T-helper 9 cell (primary cell): ENCODE measurements at places on chromosomes 1 and 21.

GRCh38 chr1:9115351-9116205 lies 13.3 kb downstream of the GPR157 start:
- DNase-seq = no peak

- DNase-seq = no peak
Measured at GRCh38 chr1:22711591-22712501, 1.2 kb downstream of the EPHB2 start.

DNA sequence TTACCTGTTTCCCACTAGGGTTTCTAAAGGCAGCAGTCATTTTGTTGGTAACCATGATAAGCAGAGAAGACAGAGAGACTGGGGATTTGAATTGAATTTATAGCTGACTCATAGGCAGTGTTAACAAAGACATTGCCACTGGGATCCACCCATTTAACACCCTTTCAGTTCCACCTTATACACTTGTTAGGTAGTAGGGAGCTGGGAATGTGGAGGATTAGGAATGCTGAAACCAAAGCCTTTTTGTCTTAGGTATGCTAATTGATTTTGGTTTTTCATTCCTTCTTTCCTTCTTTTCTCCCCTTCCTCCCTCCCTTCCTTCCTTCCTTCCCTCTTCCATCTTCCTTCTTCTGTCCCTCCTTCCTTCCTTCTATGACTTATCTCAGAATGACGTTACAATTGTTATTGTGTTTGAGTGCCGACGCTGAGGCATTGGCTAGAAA lies 7.5 kb upstream of the EVI5 start:
- DNase-seq = no peak

DNA sequence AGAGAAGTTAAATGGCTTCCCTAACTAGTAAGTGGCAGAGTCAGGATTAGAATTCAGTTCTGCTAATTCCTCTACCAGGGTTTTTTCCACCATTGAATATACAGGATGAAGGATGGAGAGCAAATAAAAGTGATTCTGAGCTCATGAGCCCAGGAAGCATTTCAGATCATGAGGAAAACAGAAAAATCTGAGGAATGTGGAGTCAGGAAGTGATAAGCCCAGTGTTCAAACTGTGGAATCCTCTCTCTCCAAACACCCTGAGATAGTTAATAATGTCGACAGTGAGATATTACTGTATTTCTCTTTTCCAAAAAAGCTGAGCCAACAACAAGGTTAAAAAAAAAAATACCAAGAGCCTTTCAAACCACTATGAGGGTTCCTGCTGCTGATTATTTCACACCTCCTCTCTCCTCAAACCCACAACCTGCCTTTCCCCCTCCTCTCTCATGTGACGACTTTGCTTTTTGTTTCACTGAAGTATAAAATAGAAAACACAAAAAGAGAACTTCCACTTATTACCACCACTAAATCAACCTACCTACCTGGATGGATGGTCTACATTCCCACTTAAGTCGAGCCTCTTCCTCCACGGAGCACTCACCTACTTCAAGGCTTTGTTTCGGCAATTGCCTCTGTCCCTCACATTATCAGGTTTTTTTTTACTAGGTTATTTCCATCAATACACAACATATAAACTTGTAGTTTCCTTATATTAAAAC lies 8.9 kb downstream of the SLAMF1 start:
- no peak for DNase-seq

- DNase-seq = no peak
Measured at GRCh38 chr1:228282329-228283042, 74.6 kb downstream of the OBSCN start.

GRCh38 chr21:42276526-42277154 lies 38.6 kb downstream of the TFF3 start:
- DNase-seq = no peak

DNA sequence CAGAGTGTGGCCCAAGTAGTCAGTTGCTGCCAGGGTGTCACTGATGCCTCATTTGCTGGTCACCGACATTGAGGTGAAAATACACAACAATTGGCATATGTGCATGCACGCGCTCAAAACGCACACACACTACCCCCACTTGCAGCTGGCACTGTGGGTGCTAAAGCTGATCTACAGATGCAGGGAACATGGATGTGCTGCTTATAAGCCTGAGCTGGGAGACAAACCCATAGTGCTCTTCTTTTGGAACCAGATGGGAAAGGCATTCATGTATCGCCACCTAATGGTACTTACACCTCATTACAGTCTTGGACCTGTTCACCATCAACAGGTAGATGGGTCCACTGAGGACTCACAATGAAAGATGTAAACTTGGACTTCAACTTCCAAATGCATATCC lies 70.3 kb upstream of the CAMK1G start:
- no peak for DNase-seq

DNA sequence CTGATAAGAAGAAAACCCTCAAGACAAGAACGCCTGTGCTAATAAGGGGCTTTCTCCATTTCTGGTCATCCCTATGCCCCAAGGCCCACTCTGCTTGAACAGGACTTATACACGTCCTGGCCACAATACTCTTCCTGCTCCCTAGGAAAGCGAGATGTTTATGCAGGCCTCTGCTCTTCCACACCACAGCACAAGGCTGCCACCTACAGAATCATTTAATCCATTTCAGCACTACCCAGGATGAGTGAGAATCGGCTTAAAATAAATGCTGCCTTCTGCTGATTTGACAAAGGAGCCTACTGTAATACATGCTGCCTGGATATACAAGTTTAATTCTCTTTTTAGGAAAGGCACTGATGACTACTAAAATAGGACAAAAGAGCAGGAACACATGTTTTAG lies 29.4 kb downstream of the FRRS1 start:
- DNase-seq = no peak

GRCh38 chr1:232675260-232675659 lies 45.3 kb upstream of the SIPA1L2 start:
- DNase-seq = no peak

- DNase-seq = no peak
Measured at GRCh38 chr1:226100436-226101391, 38.2 kb downstream of the H3-3A start.

DNA sequence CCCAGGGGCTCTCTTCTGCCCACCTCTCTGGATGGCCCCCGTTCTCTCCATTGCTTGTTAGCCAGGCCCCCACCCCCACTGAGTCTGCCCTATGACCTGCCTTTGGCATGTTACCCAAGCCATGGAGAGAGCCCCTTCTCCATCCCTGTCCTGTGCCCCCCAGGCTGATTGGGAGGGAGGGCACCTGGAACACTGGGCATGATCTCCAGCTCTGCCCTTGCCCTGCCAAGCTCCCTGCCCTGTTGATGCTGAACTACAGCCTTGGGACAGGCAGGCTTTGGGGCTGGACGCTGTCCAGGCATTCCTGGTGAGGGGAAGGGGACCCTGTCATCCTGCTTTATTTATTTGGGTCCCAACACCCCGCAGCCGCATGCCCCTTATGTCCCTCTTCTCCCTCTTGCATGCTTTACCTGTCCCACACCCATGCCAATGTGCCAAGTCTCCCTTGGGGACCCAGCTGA lies 10.7 kb downstream of the TRIM46 start:
- no peak for DNase-seq

- DNase-seq = no peak
Measured at GRCh38 chr1:76627498-76627897, 239.8 kb upstream of the ST6GALNAC5 start.

- no peak for DNase-seq
Measured at GRCh38 chr21:15134701-15135470, 70.1 kb upstream of the NRIP1 start.

DNA sequence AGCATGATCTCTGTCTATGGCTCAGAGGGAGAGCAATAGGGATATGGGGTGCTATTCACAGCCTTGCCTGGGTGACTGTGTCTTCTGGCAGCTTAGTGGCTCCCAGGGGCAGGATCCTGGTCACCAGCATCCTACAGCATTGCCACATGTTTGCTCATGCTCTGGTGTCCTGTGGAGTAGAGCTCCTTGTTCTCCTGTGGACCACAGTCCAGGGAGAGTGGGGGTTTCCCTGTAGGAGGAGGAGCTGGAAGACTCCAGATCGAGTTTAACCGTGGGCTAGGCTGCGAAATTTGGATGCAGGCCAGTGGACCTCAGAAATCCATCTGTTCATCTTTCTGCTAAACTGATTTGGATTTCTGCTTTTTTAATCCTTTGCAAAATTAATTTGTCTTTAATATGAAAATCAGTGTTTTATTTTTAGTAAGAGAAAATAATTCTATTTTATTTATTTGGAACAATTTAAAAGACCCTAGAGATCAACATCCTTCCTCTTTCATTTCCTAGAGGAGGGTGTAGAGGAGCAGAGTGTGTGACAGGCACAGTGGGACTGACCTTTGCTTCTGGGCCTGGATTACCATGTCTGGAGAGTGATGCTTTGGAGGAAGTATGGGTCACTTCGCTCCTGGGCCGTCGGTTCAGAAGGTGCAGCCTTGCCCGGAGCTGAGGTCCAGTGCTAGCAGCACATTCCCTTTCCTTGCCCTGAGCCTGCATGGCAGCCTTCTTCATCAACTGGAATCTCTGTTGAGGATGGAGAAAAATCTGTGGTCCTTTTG lies 17.4 kb downstream of the ADARB1 start:
- no peak for DNase-seq

DNA sequence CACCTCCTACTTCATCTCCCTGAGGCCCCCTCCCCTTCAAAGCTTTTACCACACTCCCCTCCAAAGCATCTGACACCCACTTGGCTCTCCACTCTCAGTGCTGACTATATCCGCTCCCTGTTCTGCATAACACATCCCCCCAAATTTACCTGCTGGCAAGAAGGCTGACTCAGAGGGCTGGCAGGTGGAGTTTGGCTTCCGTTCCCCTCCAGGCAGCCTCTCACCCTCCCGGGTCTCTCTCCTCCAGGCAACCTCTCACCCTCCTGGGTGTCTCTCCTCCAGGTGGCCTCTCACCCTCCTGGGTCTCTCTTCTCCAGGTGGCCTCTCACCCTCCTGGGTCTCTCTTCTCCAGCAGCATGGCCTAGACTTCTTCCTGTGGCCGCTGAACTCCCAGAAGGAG lies 562.1 kb downstream of the NPHP4 start:
- no peak for DNase-seq

GRCh38 chr1:101587741-101588140 lies 350.9 kb downstream of the S1PR1 start:
- DNase-seq = no peak

- DNase-seq = no peak
Measured at GRCh38 chr1:196160066-196160795, 448.0 kb downstream of the KCNT2 start.

DNA sequence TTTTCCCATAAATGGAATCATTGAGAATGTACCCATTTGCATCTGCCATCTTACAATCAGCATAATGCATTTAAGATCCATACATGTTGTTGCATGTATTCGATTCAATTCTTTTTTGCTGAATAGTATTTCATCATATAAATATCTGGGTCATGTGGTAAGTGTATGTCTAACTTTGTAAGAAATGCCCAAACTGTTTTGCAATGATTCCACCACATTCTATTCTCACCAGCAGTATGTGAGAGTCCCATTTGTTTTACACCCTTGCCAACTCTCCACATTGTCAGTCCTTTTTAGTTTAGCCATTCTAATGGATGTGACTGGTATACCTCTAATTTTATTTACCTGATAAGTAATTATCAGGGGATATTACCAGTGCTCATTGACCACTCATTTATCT lies 115.8 kb upstream of the PBX1 start:
- DNase-seq = no peak

- DNase-seq = no peak
Measured at GRCh38 chr1:19657511-19657910, 7.2 kb upstream of the HTR6 start.

DNA sequence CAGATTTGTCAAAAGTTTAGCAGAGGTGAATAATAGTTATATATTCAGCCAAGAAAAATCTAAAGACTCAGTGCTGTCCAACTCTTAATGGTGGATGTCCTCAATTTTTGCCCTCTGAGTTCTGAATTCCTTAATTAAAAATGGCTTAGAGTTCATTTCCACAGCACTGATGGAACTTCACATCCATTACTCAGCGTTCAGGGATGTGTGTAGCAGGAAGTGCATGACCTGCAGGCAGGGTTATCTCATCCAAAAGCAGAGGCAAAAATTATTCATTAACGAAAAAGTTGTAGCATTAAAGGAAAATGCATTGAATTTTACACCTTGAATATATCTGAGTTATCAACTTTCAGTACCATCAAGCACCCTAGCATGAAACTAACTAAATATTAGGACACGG lies 96.7 kb downstream of the ZP4 start:
- no peak for DNase-seq

GRCh38 chr1:192522673-192523072 lies 52.9 kb upstream of the RGS1 start:
- no peak for DNase-seq

DNA sequence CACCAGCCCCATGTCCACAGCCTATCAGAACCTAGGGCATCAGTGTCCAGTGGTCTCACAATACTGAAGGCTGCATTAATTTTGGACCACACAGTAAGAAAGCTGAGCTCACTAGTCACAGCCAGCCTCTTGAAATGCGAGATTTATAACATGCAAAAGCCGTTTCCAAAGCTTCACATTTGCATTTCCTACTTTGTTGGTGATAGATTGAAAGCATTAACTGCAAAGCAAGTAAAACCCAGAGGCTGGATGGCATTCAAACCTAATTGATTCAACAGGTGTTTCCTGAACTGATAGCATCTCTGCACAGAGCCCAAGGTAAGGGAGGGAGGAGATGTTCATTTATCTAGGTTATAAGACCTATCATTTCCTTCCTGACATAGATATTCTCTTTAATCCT lies 410.1 kb downstream of the OMA1 start:
- no peak for DNase-seq

- no peak for DNase-seq
Measured at GRCh38 chr1:82921759-82922158, 1077.2 kb downstream of the TTLL7 start.

GRCh38 chr1:5001466-5001865 lies 347.1 kb downstream of the AJAP1 start:
- DNase-seq = no peak

DNA sequence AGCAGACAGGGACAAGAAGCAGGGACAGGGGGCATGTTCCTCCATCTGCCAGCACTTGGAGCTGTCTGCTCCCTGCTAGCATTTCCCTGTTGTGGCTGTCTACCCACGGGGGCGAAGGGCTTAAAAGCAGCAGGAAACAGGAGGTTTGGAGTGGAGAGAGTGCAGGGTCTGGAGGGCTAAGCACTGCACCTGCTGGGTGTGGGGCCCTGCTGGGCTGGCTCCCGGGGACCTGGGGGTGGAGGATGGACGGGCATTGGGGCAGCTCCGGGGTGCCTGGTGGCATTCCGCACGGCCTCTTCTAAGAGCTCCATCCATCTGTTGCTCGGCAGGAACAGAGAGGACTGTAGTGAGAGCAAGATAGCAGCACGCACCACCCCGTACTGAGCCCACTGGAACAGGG lies 21.2 kb downstream of the LRRC71 start:
- DNase-seq = no peak

DNA sequence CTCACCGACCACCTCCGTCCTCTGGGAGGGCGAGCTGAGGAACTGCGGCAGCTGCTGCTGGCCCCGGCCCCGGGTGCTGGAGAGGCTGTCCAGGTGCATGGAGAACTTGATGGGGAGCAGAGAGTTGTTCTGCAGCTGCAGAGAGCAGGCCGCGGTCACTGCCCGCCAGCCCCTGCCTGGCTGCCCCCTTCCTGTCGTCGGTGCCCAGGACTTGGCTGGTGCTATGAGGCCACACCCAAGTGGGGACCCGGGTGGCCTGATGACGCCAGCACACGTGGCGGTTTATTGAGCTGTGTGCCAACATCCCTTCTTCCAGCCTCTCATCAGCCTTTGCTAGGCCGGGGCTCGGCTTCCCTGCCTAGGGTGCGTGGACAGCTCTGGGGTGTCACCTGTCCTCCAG lies 5.3 kb upstream of the TMEM52 start:
- DNase-seq = no peak

- no peak for DNase-seq
Measured at GRCh38 chr1:219374636-219375035, 201.0 kb downstream of the LYPLAL1 start.

- DNase-seq = no peak
Measured at GRCh38 chr1:78688697-78689096, 39.1 kb downstream of the IFI44 start.
